ENCODE measurements at places on chromosomes 1 and 21.

DNA sequence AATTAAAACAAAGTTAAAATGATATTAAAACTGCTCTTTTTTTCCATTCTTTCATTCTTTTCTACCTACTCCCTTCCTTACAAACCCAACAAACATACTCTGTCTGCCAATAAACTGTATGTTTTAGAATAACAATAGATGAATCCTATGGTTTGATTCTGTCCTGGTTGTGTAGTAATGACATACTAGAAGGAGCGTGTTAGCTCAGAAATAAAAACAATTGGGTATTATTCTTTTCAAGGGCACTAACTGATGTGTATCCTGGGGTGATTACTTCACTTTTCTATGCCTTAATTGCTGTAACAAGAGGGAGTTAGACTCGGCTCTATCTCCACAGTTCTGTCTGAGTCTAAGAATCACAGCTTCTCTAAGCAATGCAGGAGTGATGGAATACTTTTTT lies 194.4 kb downstream of the GIPC2 start:
- no peak for DNase-seq

DNA sequence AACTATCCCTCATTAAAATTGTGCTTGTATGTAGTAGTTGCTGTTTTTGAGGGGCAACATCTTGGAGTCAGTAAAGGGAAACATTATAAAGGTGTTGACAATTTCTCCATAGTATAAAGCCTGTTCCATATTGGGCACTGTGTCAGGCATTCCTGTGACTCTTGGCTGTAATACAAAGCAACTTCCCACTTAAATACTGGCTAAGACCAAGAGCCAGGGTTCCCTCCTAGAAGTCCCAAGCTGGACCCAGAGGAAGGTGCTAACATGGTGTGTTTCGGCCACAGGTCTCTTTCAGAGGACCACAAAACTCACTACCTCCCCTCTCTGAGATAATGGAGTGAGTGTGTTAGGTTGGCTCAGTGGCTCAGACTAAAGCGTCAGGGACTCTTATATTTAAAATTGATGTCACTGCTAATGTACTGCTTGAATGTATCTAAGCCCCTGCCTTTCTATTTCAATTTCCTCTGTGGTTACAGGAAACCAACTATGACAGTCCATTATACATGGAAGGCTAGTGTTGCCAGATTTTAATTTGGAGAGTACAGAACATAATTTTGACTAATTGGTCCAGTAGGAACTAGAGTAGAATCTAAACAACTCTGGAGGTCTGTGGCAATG lies 74.7 kb upstream of the RGL1 start:
- DNase-seq, result no peak

DNA sequence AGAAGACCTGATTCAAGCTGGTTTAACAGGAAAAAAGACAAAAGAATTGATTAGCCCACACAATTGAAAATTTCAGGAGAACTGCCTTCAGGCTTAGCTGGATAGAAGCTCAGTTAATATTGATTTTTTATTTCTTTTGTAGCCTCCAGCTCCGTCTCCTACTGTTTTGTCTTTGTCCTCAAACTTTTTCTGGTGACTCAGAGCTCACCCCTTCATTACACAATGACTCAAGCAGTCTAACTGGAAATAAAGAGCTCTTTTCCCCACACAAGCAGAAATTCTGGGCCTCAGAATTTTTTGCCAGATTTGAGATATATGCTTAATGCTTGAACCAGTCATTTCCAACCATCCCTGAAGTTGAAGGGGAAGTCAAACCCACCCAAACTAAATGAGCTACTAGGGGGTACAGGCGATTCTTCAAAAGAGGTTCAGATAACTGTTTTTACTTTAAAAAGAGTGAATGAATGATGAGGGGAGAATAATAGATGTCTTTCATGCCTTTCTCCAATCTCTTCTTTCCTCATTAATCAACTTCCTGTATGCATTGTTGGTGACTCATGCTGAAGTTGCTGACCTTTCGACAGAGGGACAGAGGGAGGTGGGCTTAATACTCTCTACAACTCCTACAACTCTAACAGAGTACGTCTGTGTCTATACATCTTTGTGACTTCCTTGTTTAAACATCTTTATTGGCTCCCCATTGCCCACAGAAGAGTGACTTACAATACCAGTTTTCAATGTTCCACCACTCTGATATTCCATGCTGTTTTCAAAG lies 6.2 kb upstream of the ACP6 start:
- no peak for DNase-seq

DNA sequence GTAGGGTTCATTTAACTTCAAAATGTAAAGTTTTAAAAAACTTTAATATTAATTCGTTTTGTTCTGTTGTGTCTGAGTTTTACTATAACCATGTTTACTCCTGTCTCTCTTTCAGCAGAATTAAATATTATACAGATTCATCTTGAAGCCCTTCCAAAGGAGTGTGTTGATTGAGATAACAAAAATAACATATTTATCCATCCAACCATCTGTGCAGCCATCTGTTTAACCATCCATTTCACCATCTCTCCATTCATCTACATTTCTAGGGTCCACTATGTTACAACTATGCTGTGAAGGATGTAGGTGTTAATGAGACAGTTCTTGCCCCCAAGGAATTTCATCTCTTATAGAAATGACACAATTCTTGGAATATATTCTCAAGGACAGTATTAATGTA lies 36.0 kb upstream of the GNG12 start:
- no peak for DNase-seq

DNA sequence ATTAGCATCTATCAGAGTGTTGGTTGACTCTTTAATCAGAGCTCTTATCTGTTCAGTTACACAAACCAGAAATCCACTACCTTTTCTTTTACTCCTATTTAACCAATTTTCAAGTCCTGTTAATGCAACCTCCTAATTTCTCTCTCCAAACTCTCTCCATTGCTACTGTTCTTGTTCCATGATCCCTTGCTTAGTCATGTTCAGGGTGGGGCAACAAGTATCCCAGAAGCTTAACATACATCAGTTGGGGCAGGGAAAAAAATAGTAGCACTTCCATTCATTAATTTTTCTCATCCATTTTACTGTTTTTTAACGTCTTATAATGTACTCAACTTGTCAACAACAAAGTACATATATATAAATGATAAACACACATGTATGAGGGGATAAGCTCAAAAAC lies 111.2 kb upstream of the LBR start:
- no peak for DNase-seq

DNA sequence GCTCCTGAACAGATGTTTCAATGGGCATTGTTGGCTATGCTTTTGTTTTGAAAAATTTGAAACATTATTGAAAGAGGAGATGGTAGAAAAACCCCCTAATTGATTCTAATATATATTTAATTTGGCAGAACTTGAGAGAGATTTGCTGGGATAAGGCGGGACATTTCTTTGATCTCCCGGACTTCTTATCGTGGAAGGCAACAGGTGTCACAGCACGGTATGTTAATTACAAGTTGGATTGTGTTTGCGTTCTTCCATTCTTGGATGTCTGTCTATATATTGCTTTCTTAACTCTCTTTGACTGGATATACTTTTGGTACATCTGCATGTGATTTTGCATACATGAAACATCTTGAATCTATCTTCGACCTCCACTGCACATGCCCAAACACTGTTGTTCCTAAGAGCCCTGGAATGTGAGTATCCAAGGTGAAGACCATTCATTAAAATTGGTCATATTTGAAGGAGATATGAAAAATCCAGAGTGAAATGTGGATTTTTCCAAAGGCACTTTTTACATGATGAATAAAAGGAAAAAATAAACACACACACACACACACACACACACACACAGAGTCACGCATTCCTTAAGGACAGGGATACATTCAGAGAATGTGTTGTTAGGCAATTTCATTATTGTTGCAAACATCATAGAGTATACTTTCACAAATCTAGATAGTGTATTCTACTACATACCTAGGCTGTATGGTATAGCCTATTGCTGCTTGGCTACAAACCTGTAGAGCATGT lies 81.9 kb downstream of the FGGY start:
- no peak for DNase-seq

GRCh38 chr1:9733160-9733789 lies 81.7 kb downstream of the PIK3CD start:
- DNase-seq, result no peak

DNA sequence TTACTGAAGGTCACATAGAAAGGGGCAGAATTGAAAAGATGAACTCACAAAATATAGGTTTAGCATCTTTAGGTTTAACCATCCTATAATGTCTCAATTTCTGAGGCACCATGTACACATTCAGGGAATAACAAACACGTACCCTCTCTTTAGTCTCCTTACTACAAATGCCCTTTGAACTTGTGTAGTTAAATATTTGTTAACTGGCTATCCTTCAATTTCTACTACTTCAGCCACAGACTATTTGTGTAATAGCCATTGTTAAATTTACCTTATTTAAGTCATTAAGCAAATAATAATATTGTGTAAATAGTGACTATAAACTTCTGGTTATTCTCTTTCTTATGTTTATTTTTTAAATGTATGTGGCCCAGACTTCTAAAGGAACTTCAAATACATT lies 600.5 kb downstream of the KCNT2 start:
- DNase-seq, result no peak

DNA sequence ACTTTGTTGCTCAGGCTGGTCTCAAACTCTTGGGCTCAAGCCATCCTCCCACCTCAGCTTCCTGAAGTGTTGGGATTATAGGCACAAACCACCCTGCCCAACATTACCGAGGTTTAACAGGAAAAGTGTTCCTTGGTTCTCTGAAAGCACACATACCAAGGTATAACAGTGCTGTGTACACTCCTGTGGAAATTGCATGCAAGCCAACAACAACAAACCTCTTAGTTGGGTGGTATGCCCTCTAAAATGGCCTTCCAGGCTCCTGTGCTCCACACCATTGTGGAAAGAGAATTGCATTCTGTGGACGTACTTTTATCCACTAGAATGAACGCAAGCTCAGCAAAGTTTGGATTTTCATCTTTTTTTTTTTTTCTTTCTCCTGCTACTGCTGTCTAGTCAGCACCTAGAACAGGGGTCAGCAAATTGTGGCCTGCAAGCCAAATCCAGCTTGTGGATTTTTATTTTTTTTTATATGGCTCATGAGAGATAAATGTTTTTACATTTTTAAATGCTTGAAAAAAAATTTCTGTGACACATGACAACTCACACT lies 192.2 kb upstream of the TNR start:
- no peak for DNase-seq

DNA sequence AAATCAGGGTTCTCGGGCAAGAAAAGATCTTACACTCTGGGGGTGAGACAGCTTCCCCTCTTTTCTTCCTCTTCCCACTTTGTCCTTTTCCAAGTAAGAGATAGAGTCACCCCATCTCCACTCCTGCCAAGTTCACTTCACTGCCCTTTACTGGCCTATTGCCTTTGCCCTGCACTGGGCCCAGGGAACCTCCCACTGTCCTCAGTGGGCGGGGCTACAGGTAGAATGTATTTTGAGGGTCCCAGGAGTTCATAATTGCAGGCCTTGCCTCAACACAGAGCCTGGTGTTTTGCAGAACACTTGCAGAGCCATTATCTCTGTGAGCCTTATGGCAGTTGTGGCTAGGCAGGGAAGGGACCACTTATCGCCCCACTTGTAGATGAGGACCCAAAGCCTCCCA lies 3.3 kb downstream of the AMPD2 start:
- no peak for DNase-seq

DNA sequence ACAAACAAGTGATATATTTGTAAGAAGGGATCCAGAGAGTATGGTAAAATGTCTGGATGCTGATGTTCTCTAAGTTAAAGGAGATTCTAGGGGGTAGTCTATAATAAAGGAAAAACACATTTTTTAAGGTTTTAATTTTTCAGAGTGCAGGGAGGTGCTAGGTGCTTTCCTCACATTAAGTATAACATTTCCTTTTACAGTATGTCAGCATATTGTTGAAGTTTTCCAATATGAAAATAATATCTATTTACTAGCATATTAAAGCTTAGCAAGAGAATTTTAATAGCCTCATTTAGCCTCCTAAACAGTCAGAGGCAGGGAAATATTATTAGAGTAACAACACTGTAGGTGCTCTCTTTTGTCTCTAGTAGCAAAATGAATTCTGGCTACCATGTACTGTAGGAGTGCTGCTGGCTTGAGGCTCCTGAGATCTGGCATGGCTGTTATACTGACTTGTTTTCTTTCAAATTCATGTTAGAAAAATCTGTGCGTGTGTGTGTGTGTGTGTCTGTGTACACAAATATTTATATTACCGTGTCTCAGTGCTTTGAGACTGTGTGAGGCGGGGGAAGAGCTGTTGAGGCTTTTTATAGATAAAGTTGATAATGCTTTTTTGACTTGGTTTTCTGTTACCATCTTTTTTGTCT lies 71.0 kb downstream of the POU2F1 start:
- DNase-seq, result no peak

DNA sequence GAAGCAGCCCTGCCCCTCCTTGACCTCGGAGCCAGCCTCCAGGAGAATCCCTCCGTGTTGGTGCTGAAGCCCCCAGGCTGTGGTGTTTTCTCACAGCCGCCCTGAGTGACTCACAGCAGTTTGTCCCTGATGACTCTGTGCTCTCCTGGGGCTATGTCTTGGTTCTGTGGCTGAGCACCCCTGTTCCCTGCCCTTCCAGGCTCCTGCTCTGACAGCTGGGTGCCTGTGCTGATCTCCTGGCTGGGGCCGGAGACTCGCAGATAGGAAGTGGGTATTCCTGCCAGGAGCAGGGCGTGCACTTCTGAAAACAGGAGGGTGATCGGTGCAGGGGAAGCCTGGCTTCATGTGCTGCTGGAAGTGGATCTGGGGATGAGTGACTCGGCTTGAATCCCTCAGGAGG lies 34.5 kb downstream of the POFUT2 start:
- no peak for DNase-seq

DNA sequence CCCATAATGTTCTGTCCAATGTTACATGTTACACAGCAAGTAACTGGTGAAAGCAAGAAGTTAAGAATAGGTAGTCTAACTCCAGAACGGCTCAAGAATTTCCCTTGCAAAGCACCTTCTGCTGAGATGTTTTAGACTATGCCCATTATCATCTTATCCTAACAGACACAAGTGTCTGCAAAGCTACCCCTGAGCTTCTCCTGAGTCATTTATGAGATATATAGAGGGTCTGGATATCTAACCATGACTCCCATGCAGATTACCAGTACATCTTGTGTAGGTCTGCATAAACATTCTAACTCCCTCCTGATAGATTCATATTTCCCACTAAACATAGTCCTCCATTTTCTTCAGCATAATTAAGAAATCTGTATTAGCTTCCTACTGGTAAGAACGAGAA lies 171.7 kb downstream of the COQ8A start:
- DNase-seq, result no peak

- no peak for DNase-seq
Measured at GRCh38 chr1:222373831-222374602, 173.9 kb downstream of the HHIPL2 start.

All from GOT3 (cell line).